ENCODE measurements at places on chromosomes 12 and 14. TPM values are rescaled to one million over a fixed set of nuclear protein-coding genes. Genes with fewer than 3 reads are reported as not detected.

The LYZ gene
- not detected for total RNA-seq

The HOXC9 gene
- total RNA-seq, result not detected

The FGF23 gene
- total RNA-seq, result 0.37 TPM

The DPF3 gene
- 0.55 TPM for total RNA-seq

The TAS2R7 gene
- not detected for total RNA-seq

The PRPH gene
- total RNA-seq, result 2.5 TPM

The LRRC74A gene
- not detected for total RNA-seq

The TMX1 gene
- 51.4 TPM for total RNA-seq

The SERPINA1 gene
- 0.18 TPM for total RNA-seq

The SLC25A47 gene
- 0.07 TPM for total RNA-seq

The NT5DC3 gene
- total RNA-seq, result 6.3 TPM

The NOC4L gene
- 26.0 TPM for total RNA-seq

The GSG1 gene
- total RNA-seq, result 0.07 TPM

The DNAH10 gene
- not detected for total RNA-seq

The NFE2 gene
- total RNA-seq, result 2.2 TPM

The RPL10L gene
- not detected for total RNA-seq

The KCNJ8 gene
- total RNA-seq, result 0.42 TPM

The NXPH4 gene
- 0.74 TPM for total RNA-seq

The TMEM63C gene
- total RNA-seq, result 2.1 TPM

The TSPAN8 gene
- total RNA-seq, result not detected

The AQP5 gene
- 1.7 TPM for total RNA-seq

The CCDC38 gene
- total RNA-seq, result not detected

The ACRBP gene
- 3.6 TPM for total RNA-seq

The HCAR3 gene
- not detected for total RNA-seq

The PSMB5 gene
- total RNA-seq, result 328 TPM

The P2RX7 gene
- total RNA-seq, result 0.07 TPM
